ENCODE measurements at places on chromosomes 12 and 14.

DNA sequence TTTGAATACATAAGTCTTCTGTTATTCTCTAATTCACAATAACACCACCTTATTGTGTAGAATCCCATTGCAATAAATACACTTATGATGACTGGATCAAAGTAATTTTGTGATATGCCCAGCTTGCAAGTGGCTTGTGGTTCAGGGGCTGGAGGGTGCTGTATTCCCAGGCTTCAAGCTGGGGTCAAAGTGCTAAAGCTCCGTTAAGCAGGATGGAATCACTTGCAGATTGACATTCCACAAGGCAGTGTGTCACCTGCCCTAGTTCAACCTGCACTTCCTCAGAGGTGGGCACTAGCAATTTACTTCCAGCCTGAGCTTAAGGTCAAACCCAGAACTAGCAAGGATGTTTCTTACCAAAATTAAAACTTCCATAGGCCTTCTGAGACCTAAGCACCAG is 166.6 kb downstream of the SSPN start:
- no peak for DNase-seq

DNA sequence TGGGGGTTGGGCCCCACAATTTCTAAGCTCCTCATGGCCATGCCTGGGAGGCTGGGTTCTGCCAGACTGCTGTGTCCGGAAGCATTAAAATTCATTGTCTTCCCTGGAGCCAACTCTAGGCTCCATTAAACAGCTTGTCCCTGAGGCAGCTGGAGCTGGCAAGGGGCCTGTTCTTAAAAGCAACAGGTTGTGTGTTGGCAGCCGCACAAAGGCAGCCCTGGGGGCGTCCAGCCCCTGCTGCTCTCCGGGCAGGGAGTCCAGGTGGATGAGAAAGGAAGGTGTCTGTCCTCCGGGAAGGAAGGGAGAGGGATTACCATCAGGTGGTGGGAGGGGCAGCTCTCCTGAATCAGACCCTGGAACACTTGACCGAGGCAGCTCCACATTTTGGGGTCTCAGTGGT is 98.9 kb downstream of the CHST11 start:
- DNase-seq: no peak

GRCh38 chr12:87661786-87662377 is 367.3 kb downstream of the C12orf50 start:
- no peak for DNase-seq

- DNase-seq: no peak
Observed at GRCh38 chr12:32155041-32155440, 48.4 kb downstream of the BICD1 start.

GRCh38 chr14:46840944-46841720 is 189.6 kb upstream of the RPL10L start:
- DNase-seq: no peak

- DNase-seq: no peak
Observed at GRCh38 chr12:58803908-58804307, 116.4 kb downstream of the LRIG3 start.

DNA sequence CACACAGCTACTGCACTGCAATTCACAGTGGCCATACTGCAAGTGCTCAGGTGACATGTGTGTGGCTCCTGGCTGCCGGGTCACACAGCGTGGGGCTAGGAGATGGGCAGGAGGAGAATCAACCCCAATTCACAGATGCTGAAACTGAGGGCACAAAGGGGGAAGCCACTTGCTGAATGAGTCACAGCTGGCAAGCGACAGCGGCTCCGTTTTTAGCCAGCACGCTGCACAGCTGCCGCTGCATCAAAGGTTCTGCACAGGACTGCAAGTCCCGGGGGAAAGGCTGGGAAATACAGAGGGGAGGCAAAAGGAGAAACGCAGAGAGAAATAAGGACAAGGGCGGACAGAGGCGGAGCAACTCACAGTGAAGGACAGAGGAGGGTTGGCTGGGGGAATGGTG is 57.9 kb downstream of the KDM2B start:
- DNase-seq: no peak

GRCh38 chr14:50399251-50400032 is 2.8 kb upstream of the CDKL1 start:
- no peak for DNase-seq
